Activated CD8-positive, alpha-beta memory T cell treated with anti-CD3 and anti-CD28 coated beads, Interleukin-2, amount 50 U/mL, for 4 hours (primary cell): ENCODE measurements at places on chromosomes 11 and 22.

DNA sequence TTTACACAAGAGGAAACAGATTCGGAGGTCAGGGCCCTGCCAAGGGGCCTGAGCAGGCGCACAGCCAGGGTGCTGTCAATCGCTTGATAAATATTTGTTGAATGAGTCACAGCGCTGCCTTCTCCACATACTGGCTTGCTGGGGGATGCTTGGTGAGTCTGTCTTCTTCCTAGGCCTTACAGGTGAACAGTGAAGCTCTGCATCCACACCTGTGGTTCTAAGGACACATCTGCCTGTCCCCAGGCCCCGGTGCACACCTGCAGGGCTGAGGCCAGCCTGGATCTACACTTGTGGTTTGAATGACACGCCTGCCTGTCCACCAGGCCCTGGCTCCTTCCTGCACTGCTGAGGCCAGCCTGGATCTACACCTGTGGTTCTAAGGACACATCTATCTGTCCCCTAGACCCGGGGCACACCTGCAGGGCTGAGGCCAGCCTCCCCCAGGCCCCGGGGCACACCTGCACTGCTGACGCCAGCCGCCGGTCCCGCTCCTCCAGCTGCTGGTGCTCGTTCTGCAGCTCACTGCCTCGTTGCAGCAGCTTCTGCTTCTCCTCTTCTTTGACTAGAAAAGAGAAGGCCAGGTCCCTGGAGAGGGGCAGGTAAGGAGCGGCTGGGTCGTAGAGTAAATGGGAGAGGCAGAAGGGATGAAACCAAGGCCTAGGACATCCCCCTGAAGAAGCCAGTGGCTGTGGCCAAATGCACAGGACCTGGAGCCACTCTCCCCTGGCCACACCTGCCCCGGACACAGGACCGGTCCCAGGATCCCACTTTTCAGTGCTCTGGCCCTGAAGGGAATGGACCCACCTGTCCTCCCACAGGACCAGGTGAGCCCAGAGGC, 124.6 kb downstream of the PHF21B start:
- DNase-seq = peak; percentile 8

GRCh38 chr22:39534591-39535356, 2.2 kb upstream of the RPS19BP1 start:
- DNase-seq = peak; percentile 83

DNA sequence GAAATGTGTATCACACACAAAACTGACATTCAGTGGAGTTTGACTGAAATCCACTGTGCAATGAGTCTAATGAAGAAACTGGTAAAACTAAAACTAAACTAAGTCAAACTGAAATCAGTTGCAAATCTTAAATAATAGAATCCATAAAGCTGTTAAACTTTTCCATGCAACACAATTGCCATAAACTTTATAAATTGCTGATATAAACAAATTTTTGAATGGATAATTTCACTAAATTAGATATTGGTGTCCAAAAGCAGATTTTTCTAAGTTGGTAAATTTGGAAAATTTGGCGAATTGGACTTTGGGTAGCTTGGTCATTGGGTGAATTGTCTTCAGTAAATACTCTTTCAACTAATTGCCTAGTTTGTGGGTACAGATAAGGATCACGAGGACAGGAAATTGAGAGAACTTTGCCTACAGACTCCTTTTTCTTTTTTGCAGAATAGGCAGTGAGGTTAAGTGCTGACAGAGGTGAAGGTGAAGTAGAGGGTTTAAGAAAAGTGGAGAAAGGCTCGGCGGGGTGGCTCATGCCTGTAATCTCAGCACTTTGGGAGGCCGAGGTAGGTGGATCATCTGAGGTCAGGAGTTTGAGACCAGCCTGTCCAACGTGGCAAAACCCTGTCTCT, 12.8 kb downstream of the MRPL17 start:
- no peak for DNase-seq

DNA sequence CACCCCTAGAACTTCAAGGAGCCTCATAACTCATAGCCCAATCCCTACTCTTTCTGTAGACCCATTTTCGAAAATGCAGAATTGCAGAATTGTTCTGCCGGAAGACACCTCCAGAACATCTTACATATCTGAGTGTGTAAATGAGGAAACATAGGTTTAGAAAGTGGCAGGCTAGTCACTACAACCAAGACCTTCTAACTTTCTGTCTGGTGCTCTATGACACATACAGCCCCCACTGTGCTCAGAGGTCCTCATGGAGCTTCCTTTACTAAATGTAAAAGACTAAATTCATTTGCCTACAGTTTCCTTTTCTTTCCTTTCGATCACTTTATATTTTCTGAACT, 132.1 kb upstream of the DDI1 start:
- no peak for DNase-seq

DNA sequence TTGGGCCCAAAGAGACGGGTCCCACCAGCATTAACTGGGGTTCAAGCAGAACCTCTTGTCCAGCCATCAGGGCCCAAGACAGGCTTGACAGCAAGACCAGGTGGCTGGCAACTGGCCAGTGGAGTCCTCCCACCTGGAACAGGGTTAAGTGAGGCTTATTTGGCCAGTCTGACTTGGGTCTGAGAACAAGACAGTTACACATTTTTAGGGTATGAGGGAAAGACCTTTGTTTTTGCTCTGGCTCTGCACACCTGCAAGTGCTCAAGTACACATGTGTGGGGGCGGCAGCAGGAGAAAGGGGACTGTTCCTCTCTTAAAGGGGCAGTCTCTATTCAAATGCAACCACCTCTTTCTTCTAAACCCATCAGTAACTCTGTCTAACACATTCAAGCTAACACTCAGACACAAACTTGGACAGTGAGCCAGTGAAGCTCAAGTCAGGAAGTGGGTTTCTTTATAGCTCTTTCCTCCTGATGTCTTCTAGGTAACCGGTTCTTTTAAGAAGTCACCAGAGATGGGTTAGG, 116.2 kb downstream of the ETS1 start:
- DNase-seq = peak; percentile 47

DNA sequence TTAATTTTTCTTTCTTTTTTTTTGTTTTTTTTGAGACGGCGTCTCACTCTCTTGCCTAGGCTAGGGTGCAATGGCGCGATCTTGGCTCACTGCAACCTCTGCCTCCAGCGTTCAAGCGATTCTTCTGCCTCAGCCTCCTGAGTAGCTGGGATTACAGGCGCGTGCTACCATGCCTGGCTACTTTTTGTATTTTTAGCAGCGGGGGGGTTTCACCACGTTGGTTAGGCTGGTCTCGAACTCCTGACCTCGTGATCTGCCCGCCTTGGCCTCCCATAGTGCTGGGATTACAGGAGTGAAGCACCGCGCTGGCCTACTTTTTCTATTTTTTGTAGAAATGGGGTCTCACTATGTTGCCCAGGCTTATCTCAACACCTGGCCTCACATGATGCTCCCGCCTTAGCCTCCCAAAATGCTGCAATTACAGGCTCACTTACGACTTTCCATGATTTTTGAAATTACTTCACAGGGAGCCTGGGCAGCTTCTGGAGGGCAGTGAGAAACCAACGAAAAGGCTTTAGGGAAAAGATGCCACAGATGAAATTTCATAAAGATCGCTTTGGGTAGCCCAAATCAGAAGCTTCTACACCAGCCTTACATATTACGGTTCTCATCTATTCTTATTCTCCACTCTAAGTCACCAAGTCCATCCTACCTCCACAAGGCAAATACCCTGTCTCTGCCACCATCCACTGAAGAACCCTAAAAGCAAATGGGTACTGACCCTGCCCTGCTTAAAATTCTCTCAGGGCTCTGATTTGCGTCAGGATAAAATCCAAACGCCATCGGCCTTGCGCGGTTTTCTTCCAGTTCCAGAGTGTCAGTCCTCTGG, 866 bp upstream of the RRM1 start:
- no peak for DNase-seq

DNA sequence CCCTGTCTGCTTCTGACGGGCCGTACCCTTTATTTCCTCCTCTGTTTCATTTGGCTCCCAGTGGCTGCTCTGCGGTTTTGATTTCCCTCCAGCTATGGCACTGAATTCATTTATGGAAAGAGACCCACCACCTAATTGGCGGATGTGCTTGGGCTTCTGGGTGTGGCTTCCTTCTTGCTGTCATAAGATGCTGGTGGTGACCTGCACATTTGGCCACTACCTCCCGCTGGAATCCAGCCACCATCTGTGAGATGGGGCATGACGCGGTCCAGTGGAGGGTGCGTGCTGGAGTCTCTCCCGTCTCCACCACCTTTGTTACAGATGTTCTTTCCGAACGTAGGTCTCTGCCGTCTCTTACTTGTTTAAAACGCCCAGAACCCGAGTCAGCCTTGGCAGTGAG, 47.7 kb upstream of the FADD start:
- no peak for DNase-seq

DNA sequence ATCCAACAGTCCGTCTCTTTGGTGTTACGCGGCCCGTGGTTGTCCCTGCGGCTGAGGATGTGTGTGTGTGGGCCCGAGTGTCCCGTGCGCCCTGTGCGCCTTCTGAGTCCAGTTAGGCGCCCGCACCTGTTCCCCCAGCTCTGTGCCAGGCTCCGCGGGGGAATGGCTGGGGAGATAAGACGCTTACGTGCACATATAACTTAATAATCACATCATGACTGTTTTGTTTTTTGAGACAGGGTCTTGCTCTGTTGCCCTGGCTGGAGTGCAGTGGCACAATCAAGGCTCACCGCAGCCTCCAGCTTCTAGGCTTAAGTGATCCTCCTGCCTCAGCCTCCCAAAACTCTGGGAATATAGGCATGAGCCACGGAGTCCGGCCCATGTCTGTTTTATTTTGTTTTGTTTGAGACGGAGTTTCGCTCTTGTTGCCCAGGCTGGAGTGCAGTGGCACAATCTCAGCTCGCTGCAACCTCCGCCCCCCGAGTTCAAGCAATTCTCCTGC, 817 bp downstream of the ARL2 start:
- no peak for DNase-seq

DNA sequence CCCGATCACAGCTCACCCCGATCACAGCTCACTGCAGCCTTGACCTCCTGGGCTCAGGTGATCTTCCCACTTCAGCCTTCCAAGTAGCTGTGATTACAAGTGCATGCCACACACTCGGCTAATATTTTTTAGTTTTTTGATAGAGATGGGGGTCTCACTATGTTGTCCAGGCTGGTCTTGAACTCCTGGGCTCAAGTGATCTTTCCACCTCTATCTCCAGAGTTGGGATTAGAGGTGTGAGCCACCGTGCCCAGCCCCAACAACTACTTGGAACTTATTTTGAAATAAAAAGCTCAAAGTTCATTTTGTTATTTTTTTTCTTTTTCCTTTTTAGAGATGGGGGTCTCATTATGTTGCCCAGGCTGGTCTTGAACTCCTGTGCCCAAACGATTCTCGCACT, 27.8 kb upstream of the SLC25A1 start:
- DNase-seq = no peak

- no peak for DNase-seq
Observed at GRCh38 chr22:49699928-49700498, 127.7 kb downstream of the BRD1 start.

DNA sequence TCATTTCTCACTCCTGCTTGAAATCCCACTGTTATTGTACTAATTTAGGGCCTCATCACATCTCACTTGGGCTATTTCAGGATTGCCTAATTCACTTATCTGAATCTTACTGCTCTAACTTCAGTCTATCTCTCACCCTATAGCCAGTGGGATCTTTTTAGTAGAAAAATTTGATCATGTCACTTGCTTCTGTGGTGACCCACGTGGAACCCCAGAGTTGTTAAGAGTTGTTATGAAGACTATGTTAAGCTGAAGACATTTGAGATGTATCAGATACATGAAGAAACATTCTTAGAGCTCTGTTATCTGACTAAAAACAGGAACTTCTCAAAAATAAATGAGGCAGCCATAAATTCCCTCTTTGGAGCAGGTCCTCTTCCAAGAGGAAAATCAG, 1375.6 kb upstream of the TENM4 start:
- DNase-seq = no peak

GRCh38 chr22:37894939-37895670, 11.0 kb upstream of the MICALL1 start:
- no peak for DNase-seq

DNA sequence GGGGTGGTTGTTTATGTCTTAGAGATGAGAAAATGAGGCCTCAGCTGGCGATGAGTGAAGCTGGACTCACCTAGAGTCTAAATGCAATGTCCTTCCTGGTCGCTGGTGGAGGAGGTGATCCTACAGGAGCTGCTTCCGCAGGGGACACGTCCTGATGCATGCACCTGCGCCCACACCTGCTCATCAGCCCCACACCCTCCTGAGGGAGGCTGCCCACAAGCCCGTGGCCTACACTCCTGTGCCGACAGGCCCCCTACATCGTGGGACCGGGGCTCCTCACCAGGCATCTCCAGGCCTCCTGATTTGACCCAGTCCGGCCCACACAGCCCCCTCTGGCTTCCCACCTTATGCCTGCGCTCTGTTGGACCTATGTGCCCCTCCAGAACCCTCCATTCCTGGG, 857.2 kb downstream of the TBC1D22A start:
- no peak for DNase-seq

DNA sequence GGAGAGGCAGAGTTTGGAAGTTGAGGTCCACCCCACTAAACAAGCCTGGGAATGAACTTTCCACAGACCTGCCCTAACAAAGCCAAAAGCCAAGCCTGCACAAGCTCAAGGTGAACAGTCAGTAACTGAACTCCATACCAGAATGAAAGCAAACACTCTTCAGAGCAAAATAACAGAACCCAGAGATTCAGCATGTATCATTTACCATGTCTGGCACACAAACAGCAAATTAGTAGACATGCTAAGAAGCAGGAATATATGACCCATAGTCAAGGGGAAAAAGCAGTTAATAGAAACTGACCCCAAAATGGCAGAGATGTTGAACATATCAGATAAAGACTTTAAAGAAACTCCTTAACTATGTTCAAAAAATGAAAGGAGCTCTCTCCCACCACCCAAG, 31.3 kb downstream of the TBX1 start:
- DNase-seq = no peak

GRCh38 chr11:22275600-22275999, 62.6 kb upstream of the SLC17A6 start:
- no peak for DNase-seq

DNA sequence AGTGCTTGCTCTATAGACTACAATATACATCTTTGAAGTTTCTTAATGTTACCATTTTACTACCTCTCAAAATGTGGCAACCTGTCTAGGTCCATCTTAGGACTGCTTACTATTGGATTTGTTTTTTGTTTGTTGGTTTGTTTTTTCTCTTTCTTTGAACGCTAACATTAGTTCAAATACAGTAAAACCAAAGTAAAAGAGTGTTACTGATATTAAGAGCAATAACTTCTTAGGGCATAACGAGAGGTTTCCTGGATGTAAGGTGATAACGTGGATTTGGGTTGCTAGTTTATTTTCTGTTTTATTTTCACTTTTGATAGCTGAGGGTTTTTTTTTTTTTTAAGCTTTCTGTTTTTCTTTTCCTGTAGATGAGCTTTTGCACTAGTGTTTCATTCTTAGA, 43.6 kb downstream of the TMEM135 start:
- DNase-seq = no peak

DNA sequence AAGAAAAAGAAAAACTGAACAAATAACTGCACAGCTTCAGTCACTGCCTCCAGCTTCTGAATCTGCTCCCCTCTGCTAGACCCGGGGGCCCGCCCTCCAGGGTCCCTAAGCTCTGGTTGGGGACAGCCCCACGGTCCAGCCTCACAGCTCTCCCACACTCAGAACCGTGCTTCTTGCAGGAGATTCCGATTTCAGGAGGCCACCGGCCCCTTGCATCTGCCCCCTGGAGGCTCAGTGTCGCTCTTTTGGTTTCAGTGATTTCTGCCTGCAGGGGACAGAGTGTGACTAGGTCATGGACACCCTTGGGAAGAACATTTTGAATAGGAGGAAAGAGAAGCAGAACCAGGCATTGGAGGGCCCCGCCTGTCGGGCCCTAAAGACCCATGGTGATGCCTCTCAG, 23.1 kb upstream of the RPS3 start:
- no peak for DNase-seq
